ENCODE measurements at places on chromosomes 16 and 17. TPM values are rescaled to one million over a fixed set of nuclear protein-coding genes. Genes with fewer than 3 reads are reported as not detected.

Gene GCGR
- total RNA-seq: 1.1 TPM

DNA sequence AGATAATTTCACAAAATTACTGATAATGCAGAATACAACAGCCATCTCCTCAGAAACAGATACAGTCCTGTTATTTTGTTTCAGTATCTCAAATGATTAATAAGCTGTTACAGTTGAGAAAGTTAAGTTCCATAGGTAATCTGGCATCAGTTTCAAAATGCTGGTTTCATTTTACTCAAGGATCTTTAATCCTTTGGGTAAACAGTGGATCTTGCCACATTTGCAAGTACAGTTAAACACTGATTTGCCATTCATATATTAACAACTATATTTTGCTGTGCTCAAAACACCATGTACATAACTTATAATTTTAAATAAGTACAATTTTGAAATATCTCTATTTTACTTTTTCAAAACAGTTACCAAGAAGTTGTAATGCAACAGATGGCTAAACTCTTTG, 31.2 kb downstream of the RPGRIP1L start:
- no peak for DNase-seq

Gene SHISA6
- total RNA-seq: 0.36 TPM

Gene CDH3
- total RNA-seq: not detected

DNA sequence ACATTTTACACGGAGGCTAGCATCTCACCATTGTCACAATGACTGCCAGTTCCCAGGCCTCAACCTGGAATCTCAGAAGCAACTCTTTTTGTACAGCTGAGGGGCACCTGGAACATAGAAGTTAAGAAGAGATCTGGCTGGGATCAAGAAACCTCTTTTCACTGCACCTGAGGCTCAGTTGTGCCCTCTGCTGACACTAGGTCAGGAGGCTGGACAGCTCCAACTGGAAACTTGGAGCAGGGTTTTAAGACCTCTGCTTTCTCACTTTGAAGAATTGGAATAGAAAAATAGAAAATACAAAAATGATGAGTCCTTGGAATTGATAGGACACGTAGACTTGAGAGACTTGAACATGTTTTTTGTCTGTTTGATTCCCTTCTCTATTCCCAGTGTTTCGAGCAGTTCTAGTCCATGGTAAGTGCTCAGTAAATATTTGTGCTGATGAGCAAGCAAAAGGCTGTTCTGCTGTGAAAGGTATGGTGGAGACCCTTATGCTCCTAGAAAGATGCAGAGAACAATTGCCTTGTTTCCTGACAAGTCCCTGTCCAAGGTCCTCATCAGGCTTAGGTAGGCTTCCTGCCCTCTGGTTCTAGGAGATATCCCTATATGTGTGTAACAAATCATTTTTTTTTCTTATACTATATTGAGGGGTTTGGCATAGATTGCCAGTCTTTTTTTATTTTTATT, 13.6 kb upstream of the PPM1D start:
- no peak for DNase-seq

- DNase-seq: no peak
These were observed 260.2 kb downstream of the HS3ST4 start for GRCh38 chr16:25951999-25952398.

- peak; percentile 7 for DNase-seq
These were observed 11.1 kb upstream of the ZNF652 start for GRCh38 chr17:49373115-49373514.

GRCh38 chr17:31297090-31297489, at the start of gene OMG:
Gene OMG (minus strand): TSS chr17:31297239. CDS start chr17:31296331, 908 bp downstream.
- no peak for DNase-seq

Gene FBXL16
- total RNA-seq: 0.16 TPM

Gene KRTAP2-3
- not detected for total RNA-seq

Gene CCL14
- 23.1 TPM for total RNA-seq

Gene ATP2C2
- total RNA-seq: 2.8 TPM

GRCh38 chr16:50102051-50102746, 36.4 kb downstream of the HEATR3 start:
- DNase-seq: no peak

Gene ZNF18
- total RNA-seq: 6.4 TPM

Gene FBXO39
- total RNA-seq: not detected

All from sigmoid colon (tissue), 7 donors.